ENCODE measurements at places on chromosomes 11 and 22. TPM values are rescaled to one million over a fixed set of nuclear protein-coding genes. Genes with fewer than 3 reads are reported as not detected.

GRCh38 chr11:1574238-1574932 is 2.3 kb upstream of the DUSP8 start:
- H3K36me3 ChIP-seq = no peaks in the 10 kb centered on the region
- peak overlapping the region; percentile 72 for H3K4me3 ChIP-seq
- peak; percentile 86 for DNase-seq
- peaks cover 48% of the 10 kb centered on the region for H3K27me3 ChIP-seq

The TUB gene
- 30.3 TPM for total RNA-seq

DNA sequence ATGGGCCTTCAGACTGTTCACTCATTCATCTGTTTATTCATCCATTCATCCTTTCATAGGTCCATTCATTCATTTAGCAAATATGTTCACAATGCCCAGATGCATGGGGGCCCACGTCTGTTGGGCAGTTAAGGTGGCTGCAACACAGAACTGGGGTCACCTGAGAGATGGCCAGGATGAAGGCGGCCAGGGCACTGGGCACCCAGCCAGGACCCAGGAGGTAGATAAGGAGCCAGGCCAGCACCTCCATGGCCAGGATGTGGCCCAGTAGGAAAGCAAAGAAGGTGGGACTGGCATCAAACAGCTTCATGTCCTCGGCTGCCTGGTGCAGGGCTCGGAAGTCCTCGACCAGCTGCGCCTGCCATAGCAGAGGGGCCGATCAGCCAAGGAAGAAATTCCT is 12.2 kb downstream of the FADS3 start:
- no peaks in the 10 kb centered on the region for H3K27me3 ChIP-seq
- H3K36me3 ChIP-seq = no peaks in the 10 kb centered on the region
- H3K27ac ChIP-seq = no peak overlapping the region
- H3K4me1 ChIP-seq = peaks cover 4% of the 10 kb centered on the region

DNA sequence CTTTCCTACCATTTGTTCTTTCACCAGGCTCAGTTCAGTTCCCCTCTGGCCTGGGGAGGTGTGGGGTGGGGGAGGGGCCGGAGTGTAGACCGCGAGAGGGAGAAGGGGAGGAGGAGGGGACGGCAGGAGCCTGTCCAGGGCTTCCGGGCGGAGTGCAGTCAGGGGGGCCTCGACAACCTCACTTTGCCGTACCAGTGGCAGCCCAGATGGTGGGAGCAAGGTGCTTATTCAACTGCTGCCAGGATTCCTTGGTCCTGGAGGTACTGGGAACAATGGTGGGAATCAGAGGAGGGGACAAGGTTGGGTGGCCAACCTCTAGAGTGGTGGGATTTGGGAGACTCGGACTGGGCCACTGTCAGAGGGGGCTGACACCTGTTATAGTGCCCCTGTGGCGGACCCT is 1.2 kb downstream of the BACE1 start:
- no peak overlapping the region for H3K27ac ChIP-seq
- H3K4me1 ChIP-seq = no peaks in the 10 kb centered on the region
- H3K27me3 ChIP-seq = no peaks in the 10 kb centered on the region
- DNase-seq = peak; percentile 54

GRCh38 chr11:119262668-119263351 is 54.1 kb downstream of the MCAM start:
- H3K36me3 ChIP-seq = no peaks in the 10 kb centered on the region
- no peaks in the 10 kb centered on the region for H3K4me1 ChIP-seq
- no peaks in the 10 kb centered on the region for H3K27me3 ChIP-seq
- no peak overlapping the region for H3K27ac ChIP-seq
- no peak for DNase-seq
- H3K4me3 ChIP-seq = no peak overlapping the region

DNA sequence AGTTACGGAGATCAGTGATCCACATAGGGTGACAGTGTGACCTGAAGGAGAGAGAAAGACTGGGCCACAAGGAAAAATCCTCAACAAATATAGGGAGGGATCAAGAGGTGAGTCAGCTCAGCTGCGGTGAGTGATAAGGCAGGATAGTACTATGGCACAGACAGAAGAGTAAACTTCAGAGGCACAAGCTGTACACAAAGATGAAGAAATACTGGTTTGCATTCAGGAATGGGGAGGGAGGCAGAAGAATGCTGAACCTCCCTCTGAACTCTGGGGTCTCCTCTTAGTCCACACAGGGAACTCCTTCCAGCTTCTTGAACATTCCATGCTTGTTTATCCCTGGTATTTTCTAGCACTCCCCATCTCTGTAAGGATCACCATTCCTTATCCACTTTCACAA is 162.7 kb downstream of the BARX2 start:
- DNase-seq = no peak
- H3K4me3 ChIP-seq = no peak overlapping the region
- no peaks in the 10 kb centered on the region for H3K36me3 ChIP-seq
- no peak overlapping the region for H3K27ac ChIP-seq

The ACRV1 gene
- not detected for total RNA-seq

The CNGA4 gene
- 1.7 TPM for total RNA-seq

GRCh38 chr11:25910086-25910485 is 421.8 kb upstream of the ANO3 start:
- H3K4me1 ChIP-seq = no peaks in the 10 kb centered on the region
- no peaks in the 10 kb centered on the region for H3K36me3 ChIP-seq
- no peak for DNase-seq
- no peaks in the 10 kb centered on the region for H3K27me3 ChIP-seq
- H3K4me3 ChIP-seq = no peak overlapping the region
